Bone marrow (tissue), 2 donors: ENCODE measurements at places on chromosomes 3 and 15.

DNA sequence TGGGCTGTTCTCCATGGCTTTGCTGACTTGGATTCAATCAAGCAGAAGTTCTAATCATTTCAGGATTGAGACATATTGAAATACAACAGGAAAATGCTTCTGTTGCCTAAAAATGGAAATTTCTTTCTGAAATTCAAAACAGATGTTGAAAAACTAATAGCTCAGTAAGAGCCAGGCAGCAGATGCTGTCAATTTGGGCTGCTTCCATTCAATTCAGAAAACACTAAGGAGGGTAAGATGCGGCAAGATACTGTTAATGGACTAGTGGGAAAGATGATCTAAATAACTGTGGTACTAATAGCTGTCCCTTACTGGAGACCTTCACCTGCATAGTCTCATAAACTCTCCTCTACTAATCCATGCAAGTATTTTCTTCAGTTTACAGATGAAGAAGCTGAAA is 53.5 kb downstream of the DGKG start:
- DNase-seq = no peak

DNA sequence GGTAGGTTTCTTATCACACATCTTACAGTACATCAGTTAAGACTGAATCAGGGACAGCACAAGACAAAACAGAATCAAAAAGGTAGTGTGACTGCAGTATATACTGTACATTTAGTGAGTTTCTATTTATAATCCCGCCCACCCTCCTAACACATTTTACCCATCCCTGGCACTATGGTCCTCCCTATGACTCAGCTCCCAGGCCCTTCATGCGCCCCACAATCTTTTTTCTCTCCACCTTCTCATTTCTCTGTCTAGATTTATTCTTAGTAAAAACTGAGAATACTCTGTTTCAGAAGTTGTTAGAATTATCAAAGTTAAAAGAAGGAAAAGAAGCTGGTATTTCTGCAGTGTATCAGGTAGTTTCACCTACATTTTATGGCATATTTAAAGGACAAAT is 427.3 kb downstream of the CNTN4 start:
- no peak for DNase-seq

DNA sequence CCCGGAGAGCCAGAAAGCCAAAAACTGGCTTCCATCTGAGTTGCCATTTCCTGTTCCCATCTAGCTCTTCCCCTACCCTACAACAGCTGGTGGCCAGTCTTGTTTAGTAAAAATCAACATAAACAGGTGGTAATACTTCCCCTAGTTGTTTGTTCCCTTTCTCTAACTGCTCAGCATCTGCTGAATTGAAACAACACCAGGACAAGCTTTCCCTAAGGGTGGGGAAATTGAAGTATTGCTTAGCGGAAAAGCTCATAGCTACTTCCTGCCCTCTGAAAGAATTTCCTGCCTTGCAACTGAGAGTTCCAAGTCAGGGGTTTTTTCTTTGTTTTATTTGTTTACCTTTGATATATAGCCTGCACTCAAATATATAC is 66.8 kb downstream of the HMG20A start:
- DNase-seq = no peak

- DNase-seq = no peak
Measured at GRCh38 chr15:63805993-63806980, 27.5 kb downstream of the HERC1 start.

DNA sequence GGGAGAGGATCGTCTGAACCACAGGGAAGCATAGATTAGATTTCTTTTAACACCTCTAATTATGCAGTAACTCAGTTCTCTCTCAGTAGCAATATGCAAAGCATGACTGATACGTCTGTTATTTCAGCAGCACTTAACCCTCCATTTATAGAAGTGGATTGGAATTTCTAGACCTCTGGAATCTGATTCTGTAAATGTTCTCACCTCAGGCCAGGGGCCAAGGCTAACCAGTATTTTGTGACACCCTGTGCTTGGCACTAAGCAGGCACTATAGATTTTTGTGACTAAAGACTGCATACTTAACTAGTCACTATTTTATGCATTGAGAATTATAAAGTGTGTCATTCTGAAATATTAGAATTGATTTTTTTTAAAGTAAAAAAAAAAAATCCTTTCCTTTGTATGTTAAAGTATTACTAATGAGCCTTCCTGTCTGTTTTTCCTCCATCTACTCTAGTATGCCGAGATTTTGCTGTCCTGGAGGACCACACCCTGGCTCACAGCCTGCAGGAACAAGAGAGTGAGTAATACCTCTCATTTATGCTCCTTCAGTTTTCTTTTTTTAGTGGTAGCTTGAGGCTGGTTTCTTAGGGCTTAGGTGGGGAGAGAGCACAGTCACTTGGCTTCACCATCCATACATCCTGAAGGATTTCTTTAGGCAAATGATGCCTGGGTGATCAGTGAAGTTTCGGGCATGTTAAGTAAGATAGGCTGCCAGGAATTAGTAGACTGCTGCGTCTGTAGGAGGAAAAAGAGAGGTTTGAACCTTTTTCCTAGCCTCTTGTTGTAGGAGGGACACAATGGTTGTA is 26.5 kb upstream of the UTS2B start:
- DNase-seq = no peak

- DNase-seq = no peak
Measured at GRCh38 chr15:80887148-80887547, 102.5 kb downstream of the MESD start.

DNA sequence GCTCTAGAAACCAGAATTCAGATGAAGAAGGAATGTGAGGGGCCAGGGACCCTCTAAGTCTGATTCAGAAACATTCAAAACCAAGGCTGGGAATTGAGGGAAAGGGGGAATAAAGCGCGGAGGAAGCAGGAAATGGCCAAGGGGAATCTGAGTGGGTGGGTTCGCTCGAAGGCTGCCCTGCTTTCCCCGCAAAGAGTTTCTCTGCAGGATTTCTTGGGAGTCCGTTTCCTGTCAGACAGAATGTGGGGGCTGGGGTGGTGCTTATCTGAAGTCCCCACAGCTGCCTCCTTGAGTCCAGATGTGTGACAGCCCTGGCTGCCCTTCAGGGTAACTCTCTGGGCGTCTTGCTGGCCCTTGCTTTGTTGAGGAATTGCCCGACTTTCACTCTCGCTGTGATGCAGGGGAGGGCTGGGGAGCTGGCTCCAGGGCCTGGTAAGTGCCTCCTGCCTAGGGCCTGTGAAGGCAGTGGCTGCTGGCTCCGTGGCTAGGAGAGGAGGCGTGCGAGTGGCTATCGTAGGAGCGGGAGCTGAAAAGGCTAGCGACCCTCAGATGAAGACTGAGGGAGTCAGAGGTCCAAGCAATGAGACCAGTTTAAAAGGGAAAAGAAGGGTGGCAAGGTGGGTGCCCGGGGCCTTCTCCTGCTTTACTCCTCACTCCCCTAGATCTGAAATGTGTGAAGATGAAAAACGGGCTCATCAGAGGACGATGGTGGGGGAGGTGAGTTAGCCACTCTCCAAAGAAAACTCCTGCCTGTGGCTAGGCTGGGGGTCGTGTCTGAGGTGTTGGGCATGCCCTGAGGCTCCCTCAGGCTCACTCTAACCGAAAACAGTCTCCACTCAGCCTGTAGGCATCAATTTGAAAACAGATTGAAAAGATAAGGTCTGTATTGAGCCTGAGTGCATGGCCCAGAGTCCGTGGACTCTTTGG is 143.9 kb upstream of the UMPS start:
- DNase-seq = no peak

DNA sequence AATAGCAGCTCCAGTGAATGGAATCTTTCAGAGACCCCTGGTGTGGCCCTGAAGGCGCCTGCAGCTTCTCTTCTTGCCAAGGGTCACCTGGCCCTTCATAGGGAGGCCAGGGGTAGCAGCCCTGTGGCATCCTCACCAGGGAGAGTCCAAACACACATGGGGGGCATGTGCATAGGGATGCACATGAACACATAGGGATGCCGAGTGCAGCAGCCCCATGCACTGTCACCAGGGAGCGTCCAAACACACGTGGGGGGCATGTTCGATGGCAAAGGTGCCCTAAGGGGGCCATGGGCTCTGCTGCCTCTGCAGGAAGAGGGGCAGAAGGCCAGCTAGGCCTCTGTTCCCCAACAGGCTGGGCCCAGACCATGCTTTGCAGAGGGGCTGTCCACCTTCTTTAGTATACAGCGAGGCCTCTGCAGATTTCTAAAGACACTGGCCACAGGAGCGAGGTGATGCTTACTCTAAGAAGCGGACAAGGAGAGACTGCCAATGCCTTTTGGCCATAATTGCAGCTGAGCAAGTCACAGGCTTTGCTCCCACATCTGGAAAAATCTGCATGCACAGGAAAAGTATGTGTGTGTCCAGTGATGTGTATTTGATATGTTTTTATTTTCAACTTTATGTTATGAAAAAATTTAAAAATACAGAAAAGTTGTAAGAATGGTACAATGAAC is 21.0 kb downstream of the ANAPC13 start:
- no peak for DNase-seq

- no peak for DNase-seq
Measured at GRCh38 chr15:96342406-96343112, 12.1 kb downstream of the NR2F2 start.

DNA sequence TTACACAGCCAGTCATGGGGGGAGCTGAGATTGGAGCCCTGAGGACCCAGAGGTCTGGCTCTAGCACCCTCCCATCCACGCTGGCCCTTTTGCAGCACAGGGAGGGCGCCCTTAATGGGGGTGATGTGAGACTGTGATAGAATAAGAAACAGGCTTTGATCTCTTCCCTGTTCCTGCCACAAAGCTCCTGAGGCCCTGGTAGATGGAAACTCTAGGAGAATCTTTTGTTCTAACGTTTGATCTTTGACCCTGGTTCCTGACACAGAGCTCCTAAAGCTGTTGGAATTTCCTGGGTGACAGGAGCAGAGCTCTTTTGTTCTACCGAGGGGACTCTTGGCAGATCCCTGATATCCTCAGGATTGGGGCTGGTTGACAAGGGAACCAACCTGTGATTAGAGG is 1.2 kb upstream of the UROC1 start:
- DNase-seq = no peak

DNA sequence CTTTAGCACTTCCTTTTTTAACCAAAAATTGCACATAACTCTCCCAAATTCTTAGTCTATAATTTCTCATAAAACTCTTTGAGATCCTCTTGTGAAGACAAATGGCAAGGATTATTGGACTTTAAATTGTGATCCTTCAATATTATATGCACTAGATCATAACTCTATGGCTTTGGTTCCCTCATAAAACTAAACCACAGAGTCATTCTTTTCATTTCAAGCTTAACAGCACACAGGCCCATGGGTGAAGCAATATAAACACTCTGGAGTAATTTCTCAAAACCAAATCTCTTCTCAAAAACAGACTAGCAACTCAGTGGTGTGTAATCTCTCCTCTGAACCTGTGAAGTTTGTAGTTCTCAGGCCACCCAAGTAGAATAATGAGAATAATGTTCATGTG is 171.0 kb upstream of the NECTIN3 start:
- DNase-seq = no peak
